ENCODE measurements at places on chromosomes 5 and 9. TPM values are rescaled to one million over a fixed set of nuclear protein-coding genes. Genes with fewer than 3 reads are reported as not detected.

ISL1 gene
- 0.28 TPM for polyA plus RNA-seq

TNFSF15 gene
- polyA plus RNA-seq = 0.30 TPM

AUH gene
- 12.8 TPM for polyA plus RNA-seq

CCDC180 gene
- polyA plus RNA-seq = 7.9 TPM

OR1J2 gene
- polyA plus RNA-seq = not detected

BAG1 gene
- polyA plus RNA-seq = 96.4 TPM

ACTBL2 gene
- polyA plus RNA-seq = not detected

PCDHGB4 gene
- 2.6 TPM for polyA plus RNA-seq

CCDC192 gene
- 0.88 TPM for polyA plus RNA-seq

SEMA6A gene
- polyA plus RNA-seq = 64.4 TPM

CAVIN4 gene
- polyA plus RNA-seq = 255 TPM

ARHGAP26 gene
- 13.8 TPM for polyA plus RNA-seq

WHRN gene
- 2.1 TPM for polyA plus RNA-seq

GDF9 gene
- 0.83 TPM for polyA plus RNA-seq

PCDHGA3 gene
- 1.0 TPM for polyA plus RNA-seq

LRRC19 gene
- polyA plus RNA-seq = 0.13 TPM

WDR31 gene
- 2.3 TPM for polyA plus RNA-seq

CEL gene
- polyA plus RNA-seq = 2.6 TPM

SLIT3 gene
- 7.5 TPM for polyA plus RNA-seq

SCGB3A2 gene
- polyA plus RNA-seq = not detected

CD72 gene
- polyA plus RNA-seq = 2.6 TPM

SLC36A3 gene
- polyA plus RNA-seq = not detected

PCDHB16 gene
- 3.9 TPM for polyA plus RNA-seq

ORM2 gene
- 0.37 TPM for polyA plus RNA-seq

AMBP gene
- polyA plus RNA-seq = 0.27 TPM
